Esophagus squamous epithelium (tissue), 5 donors: ENCODE measurements at places on chromosomes 2 and 18.

GRCh38 chr18:70256994-70257393 lies 31.9 kb upstream of the SOCS6 start:
- DNase-seq: no peak

GRCh38 chr2:105912081-105912480 lies 167.4 kb downstream of the NCK2 start:
- no peak for DNase-seq

GRCh38 chr2:86420913-86421312 lies 20.3 kb upstream of the KDM3A start:
- no peak for DNase-seq

- no peak for DNase-seq
These were observed 17.2 kb upstream of the PRLH start for GRCh38 chr2:237549216-237549615.

DNA sequence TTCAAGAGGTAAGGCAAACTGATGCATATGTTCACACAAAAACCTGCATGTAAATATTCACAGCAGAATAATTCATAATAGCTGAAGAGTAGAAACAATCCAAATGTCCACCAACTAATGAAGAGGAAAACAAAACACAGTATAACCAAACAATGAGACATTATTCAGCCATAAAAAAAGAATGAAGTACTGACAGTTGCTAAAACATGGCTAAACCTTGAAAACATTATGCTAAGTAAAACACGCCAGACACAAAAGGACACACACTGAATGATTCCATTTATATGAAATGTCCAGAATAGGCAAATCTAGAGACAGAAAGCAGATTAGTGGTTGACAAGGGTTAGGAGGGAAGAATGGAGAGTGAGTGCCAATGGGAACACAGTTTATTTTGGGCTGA lies 86.9 kb downstream of the SESTD1 start:
- DNase-seq: no peak
